ENCODE measurements at places on chromosomes 2 and 18.

DNA sequence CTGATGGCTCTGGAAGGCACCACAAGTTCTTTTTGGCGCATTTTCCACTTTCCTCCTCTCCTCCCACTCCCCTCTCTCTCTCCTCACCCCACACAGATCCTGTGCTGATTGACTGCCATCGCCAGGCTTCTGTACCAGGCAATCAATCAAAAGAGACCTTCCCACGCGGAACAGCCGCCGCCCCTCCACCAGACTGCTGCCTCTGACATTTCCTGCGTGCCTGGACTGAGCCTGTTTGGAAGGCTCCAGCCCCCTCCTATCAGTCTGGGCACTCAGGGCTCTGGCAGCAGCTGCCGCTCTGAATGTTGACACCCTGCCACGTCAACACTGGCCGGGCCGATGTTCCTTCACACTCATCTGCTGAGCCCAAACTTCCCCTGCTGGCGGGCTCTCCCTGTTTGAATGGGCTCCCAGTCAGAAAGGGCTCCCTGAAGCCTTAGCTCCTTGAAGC, 467.7 kb downstream of the EPHA4 start:
- DNase-seq, result peak; percentile 31

DNA sequence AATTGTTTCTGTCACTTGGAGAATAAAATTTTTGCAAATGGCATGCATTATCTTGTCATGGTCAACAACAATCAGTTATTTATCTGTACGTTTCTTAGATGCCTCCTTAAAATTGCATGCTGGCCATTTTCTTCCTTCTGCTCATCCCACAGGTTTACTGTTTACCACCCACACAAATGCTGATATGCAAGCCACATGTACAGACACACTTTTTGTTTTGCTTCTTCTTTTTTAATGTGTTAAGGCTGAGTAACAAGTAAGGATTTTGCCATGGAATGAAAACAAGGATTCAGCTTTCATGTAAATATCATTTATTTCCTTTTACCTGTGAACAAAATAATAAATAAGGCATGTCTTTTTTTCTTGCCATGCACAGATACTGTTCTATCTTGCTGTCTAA, 1077.1 kb upstream of the ZEB2 start:
- no peak for DNase-seq

DNA sequence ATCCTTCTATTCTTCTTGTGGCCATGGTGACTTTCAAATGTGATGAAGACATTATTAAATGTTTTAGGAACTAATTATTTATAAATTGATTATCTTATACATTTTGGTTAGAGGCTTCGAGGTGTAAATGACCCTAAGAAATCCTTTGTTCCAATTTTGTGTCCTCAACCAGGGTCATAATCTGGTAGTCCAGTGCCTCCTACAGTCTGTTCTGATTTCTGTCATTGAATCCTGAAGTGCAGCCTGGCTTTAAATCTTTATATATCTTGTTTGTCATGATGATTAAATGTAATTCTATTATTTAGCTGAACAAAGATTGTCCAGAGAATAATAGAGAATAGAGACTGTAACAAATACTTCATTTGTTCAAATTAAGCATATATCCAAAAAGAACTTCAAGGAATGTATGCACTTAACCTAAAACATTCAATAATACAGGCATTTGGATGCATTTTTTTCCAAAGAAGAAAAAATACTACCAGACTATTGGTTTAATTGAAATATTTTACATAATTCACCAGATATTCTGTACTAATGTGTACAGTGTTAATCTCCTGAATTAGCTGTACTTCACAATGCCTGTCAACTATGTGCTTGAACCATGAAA, 89.8 kb downstream of the PRPF40A start:
- peak; percentile 1 for DNase-seq

- DNase-seq, result peak; percentile 65
These were observed 209.6 kb downstream of the SLC8A1 start for GRCh38 chr2:40242315-40242714.

GRCh38 chr2:226247289-226248275, 552.0 kb downstream of the IRS1 start:
- no peak for DNase-seq

GRCh38 chr2:42168459-42169099, 574 bp upstream of the EML4 start:
- no peak for DNase-seq

GRCh38 chr18:59729781-59730180, 32.6 kb upstream of the CCBE1 start:
- no peak for DNase-seq

DNA sequence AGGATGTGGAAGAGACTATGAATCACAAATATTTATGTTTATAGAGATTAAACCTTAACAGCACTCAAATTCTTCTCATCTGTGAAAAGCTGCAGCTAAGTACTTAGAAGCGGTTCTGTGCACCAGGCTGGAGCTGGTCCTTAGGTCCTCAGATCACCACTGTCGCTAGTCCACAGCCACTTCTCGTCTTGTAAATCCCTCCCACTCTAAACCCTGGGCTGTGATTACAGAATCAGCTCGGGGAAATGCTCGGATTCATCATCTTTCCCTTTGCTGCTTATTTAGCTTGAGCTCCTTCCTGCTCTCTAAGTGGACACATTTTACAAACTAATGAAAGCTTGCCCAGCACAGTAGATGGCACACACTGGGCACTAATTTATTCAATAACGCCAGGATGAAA, 61.7 kb downstream of the RNF152 start:
- no peak for DNase-seq

GRCh38 chr18:36849288-36850006, 20.5 kb downstream of the KIAA1328 start:
- no peak for DNase-seq

- no peak for DNase-seq
These were observed 70.9 kb downstream of the NFATC1 start for GRCh38 chr18:79466591-79466990.

DNA sequence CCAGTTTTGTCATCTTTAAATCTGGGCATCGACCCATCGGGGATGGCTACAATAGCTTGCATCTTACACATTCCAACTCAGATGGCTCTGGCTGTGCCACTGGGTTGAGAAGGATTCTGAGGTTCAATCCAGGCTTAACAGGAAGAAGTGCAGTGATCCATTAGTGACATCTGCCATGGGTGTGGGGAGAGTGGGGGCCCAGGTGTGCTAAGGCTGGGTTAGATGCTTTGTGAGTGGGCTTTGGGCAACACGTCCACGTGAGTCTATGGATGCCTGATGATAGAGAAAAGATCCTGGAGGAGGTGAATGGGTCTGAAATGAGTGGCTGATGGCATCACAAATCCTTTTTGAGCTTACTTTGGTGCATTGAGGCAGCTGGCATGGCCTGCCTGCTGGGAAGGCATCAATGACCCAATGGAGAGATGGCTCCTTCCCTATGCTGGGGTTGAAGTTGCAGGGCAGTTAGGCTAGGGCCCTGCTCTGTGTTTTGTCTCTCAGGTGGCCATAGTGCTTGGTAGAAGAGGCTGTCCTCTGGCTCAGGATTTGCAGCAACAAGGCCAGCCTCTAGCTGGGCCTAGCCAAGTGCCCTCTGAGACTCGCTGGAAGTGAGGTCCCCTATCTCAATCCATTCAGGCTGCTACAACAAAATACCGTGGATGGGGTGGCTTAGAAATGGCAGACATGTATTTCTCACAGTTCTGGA, 56.7 kb downstream of the HS1BP3 start:
- DNase-seq, result no peak

- DNase-seq, result no peak
These were observed 368.2 kb downstream of the CDH2 start for GRCh38 chr18:27808683-27809082.

- no peak for DNase-seq
These were observed 98.0 kb downstream of the GBX2 start for GRCh38 chr2:236070236-236070635.

DNA sequence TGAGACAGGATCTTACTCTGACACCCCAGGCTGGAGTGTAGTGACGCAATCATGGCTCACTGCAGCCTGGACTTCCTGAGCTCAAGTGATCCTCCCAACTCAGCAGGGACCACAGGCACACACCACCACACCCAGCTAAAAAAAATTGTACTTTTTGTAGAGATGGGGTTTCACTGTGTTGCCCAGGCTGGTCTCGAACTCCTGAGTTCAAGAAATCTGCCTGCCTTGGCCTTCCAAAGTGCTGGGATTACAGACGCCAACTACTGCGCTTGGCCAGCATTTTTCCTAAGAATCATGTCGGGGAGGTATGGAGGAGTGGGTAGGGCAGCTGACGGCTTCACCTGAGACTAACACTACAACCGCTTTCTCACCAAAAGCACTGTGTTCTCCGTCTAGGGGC, 50.4 kb downstream of the CYP26B1 start:
- DNase-seq, result no peak

DNA sequence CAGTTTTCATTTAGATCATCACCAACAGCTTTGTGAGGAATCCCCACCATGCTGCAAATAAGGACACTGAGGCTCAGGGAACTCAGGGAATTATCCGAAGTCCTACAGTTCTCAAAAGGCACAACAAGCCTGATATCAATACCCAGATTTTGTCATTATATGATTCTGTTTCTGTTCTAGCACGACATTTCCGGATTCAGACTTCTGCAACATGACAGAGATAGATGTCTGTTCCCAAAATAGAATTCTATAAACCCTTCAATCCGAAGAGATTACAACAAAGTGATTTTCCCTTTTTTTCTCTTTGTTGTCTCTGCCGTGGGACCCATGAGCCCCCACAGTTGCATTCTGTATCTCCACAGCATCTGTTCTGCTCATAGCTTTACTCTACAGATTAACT, 72.0 kb downstream of the DOCK10 start:
- DNase-seq, result no peak

- DNase-seq, result no peak
These were observed 582 bp upstream of the RAB31 start for GRCh38 chr18:9707381-9708056.

GRCh38 chr2:190862571-190862991, 18.0 kb upstream of the GLS start:
- no peak for DNase-seq

DNA sequence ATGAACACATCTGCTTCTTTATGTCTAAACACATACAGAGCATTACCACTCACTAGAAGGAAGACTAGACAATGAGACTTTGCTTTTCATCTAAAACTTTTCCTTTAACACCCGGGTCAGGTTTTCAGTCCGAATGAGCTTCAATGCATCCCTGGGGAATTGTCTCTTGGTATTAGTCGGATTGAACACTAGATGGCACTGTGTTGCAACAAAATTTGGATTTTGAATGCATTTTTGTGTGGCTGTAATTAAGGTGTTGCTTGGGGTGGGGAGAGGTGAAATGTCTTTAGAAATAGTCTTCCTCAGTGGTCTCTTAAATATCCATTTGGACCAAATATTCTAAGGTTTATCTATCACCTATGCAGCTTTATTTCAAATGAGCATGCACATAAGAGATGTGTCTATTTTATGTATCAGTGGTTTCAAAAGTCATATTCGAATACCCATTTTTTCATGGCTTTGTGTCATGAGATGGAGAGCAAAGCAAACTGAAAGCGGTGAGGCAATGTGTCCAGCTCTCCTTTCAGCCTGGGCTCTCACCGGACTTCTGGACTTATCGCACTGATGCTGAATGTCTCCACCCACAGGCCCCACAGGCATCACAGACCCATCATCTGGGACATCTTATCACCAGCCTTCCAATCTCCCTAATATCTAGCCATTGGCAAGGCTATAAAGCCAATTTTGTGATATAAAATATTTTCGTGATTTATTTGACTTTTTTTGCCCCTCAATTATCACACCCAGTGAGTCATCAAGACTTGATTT, 510.3 kb downstream of the RNF144A start:
- peak; percentile 56 for DNase-seq

- DNase-seq, result no peak
These were observed 33.2 kb upstream of the FOSL2 start for GRCh38 chr2:28359222-28360057.

DNA sequence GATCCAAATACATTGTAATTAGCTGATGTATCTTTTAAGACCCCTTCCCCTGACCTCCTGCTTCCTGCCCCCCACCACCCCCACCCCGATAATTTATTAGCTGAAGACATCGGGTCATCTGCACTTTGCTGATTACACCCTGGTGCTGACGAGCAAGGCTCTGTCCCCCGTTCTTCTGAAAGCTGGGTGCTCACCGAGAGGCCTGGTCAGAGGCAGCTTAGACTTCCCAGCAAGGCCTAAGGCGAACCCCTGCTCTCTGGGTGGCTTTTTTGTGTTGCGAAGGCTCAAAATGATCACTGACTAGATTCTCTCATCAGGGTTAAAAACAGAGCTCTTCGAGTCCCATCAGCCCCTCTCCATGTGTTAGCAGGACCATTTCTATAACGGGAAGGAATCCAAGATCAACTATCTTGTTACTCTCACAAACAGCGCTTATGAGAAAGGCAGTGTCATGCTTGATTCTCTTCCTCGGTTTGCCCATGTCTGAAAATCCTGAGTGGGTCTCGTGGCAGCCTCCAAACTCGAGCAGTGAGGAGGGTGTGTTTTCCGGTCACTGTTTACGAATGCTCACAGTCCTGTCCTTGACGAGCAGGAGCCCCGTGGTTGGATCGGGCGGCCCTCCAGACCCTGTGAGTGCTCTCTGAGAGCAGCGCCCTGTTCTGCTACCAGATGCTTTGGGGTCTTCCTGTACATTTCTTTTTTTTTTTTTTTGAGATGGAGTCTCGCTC, 201.6 kb downstream of the HDAC4 start:
- DNase-seq, result peak; percentile 12

DNA sequence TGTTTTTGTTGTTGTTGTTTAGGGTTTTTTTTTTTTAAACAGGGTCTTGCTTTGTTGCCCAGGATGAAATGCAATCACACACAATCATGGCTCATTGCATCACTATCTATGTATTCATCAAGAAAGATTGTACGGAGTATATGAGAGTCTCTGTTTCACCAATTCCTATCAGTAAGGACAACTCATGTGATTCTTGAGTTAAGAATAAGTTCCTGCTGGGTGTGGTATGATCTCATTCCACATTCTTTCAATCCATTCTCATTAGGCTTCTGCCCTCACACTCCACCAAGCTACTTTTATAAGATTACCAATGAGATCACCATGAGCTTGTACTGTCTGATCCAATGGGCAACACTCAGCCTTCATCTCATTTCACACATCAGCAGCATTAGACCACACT, 9.1 kb upstream of the AP1S3 start:
- no peak for DNase-seq

- no peak for DNase-seq
These were observed 41.4 kb downstream of the BMP10 start for GRCh38 chr2:68829749-68830148.

DNA sequence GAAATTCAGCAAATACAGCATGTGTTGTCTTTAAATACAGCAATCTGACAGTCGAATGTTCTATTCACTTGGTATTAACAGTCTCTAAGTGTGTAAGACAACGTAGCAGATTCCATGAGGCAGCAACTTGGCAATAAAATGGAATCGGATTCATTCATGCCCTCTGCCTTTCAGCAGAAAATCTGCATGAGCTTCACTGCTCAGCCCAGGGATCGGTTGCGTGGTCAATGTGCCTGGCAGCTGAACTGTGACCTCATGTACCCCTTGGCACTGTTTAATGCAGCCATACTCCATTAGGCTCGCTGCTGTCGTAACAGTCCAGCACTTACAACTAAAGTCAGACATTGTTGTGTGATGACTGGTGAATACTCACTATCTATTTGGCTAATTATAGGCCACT, 17.7 kb upstream of the RGPD4 start:
- peak; percentile 48 for DNase-seq

GRCh38 chr2:239912938-239913635, 112.1 kb downstream of the NDUFA10 start:
- DNase-seq, result no peak
